ENCODE measurements at places on chromosomes 3 and 15.
A peak's percentile ranks its signal among the peaks of the same experiment; 100 is the strongest.

- no peak for DNase-seq
- H3K36me3 ChIP-seq, result no peaks in the 10 kb centered on the region
- no peaks in the 10 kb centered on the region for H3K4me1 ChIP-seq
These were observed 126.4 kb downstream of the P2RY1 start for GRCh38 chr3:152961323-152961722.

DNA sequence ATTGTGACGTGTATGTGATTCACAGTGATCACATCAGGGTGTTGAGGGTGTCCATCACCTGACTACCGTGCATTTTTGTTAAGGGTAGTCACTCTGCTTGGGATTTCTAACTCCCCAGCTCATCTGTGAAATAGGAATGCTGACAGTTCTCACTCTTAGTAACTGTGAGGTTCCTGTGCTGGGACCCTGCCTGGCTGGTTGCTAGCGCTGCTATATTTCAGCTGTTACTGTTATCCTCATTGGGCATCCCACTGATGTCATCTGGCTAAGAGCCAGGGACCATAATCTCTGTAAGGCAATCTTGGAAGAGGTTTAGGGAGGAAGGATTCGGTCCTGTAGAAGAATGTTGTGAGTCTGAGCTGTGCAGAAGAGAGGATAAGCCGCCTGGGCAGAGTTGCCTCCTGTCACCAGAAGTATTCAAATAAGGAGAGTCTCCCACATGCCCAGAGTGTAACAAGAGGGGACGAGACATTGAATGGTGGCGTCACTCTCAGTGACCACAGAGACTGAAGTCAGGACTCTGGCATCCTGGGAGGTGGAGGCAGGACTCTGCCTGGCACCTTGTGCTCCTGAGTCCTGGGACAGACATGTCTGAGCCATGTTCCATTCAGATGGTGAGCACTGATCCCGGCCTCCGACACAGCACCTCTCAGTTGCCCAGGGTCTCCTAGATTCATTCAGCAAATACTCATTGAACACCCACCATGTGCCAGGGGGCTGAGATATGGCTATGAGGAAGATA, 52.2 kb downstream of the FBLN2 start:
- no peak overlapping the region for H3K4me3 ChIP-seq
- peak; percentile 1 for DNase-seq
- no peaks in the 10 kb centered on the region for H3K4me1 ChIP-seq
- no peak overlapping the region for H3K27ac ChIP-seq
- no peaks in the 10 kb centered on the region for H3K27me3 ChIP-seq

- H3K4me1 ChIP-seq, result no peaks in the 10 kb centered on the region
- no peak overlapping the region for H3K4me3 ChIP-seq
- no peak overlapping the region for H3K27ac ChIP-seq
- H3K36me3 ChIP-seq, result no peaks in the 10 kb centered on the region
These were observed 62.3 kb downstream of the IQSEC1 start for GRCh38 chr3:13010780-13011572.

DNA sequence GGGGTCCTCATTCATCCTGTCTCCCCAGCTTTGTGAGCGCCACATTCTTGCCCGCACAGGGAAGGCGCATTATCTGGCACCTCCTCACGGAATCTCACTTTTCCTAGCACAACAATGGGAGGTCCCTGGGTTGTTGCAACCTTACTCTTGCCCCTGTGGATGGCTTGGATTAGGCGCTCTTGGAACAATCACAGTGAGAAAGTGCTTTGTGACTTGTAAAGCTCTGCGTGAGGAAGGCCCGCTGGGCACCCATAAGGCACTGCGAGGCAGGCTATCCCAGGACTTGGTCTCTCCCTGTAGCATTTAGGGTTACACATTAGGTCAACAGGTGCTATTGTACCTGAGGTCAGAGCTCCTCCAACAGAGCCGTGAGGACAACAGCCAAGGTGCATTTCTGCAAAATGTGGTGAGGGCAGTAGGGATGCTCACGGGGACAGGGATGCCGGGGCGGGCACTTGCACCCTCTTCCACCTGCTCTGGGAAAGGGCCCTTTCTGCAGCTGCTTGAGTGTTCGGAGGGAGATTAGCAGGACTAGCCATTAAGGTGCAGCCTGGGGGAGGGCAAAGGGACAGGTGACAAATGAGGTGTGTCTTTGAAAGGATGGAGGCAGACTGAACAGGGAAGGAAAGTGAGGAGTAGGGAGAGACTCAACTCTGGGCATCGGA, 13.9 kb upstream of the LRRC15 start:
- DNase-seq, result no peak
- H3K27me3 ChIP-seq, result no peaks in the 10 kb centered on the region
- H3K4me1 ChIP-seq, result no peaks in the 10 kb centered on the region
- H3K4me3 ChIP-seq, result no peak overlapping the region
- no peak overlapping the region for H3K27ac ChIP-seq

DNA sequence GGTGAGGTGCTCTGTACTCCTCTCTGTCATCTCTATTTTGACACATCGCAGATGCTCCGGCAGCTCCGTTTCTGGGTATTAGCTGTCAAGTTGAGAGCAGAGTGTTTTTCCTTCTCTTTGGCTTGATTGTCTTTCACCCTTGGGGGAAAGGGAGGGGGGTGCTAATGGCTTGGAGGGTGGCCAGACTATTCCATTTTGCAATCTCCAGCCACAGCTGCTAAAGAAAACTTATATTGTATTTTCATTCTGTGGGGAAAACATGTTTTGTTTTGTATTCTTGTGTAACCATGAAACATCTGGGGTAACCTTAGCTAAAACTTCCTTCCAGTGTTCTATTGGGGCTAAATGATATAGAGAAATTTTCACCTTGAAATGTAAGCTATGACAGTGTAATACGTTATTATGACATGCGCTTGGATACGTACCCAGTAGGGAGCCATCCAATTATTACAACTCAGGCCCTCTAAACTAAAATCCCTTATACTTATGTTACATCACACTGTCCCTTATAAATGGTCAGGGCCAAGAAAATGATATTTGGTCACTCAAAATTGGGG, 14.0 kb upstream of the LARP6 start:
- H3K4me3 ChIP-seq, result no peak overlapping the region
- H3K27ac ChIP-seq, result peak overlapping the region; percentile 10
- no peak for DNase-seq
- peaks cover 56% of the 10 kb centered on the region for H3K4me1 ChIP-seq
- H3K27me3 ChIP-seq, result no peaks in the 10 kb centered on the region

DNA sequence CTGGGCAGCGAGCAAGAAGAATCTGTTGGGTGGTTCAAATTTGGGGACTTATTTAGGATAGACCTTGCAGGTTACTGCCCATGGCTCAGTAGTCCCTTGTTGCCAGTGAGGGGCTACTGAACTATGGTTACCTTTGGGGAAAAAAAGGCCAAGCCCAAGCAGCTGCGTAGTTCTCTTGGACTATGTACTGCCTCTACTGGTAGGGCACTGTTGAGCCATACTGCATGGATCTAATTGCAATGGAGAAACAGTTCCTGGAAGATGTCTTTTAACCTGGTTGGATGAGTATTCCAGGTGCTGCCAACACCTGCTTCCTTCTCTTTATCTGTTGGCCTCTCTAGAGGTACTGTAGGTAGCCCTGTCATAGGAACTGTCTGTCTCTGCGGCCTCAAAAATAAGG, 671.9 kb upstream of the CBLB start:
- no peak overlapping the region for H3K27ac ChIP-seq
- H3K27me3 ChIP-seq, result no peaks in the 10 kb centered on the region
- H3K4me1 ChIP-seq, result no peaks in the 10 kb centered on the region
- no peak overlapping the region for H3K4me3 ChIP-seq
- H3K36me3 ChIP-seq, result no peaks in the 10 kb centered on the region
- DNase-seq, result no peak

GRCh38 chr15:69823223-69823907, 274.4 kb downstream of the TLE3 start:
- no peaks in the 10 kb centered on the region for H3K27me3 ChIP-seq
- H3K4me3 ChIP-seq, result no peak overlapping the region
- H3K4me1 ChIP-seq, result peaks cover 49% of the 10 kb centered on the region
- no peak overlapping the region for H3K27ac ChIP-seq

DNA sequence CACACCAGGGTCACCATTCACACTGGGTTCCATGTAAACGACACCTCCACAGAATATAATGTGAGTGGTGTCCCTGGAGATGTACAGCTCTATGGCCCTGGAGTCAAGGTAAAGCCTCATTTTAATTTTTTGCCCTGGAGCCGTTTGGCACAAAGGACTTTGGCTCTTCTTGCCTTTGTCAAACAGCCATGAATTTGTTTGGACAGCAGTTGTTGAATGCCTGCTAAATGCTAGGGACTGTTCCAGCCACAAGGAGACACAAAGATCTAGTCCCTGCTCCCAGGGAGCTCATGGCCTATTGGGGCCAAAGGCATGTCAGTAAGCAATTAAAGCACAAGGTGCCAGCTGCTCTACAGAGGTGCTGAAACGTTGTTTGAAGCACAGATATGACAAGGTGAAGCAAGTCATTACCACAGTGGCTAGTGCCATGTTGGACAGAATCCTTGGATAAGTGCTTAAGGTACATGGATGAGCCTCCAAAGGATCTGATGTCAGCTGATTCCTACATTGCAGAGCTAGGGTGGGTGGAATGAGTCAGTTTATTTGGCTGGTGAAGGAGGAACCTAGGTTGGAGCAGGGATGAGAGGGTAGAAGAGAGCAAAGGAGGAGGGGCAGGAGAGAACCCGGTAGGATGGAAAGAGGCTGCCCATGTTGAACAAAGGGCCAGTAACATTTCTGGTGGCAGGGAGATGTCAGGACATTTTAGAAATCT, 171.9 kb upstream of the CTDSPL start:
- no peaks in the 10 kb centered on the region for H3K27me3 ChIP-seq
- DNase-seq, result no peak

DNA sequence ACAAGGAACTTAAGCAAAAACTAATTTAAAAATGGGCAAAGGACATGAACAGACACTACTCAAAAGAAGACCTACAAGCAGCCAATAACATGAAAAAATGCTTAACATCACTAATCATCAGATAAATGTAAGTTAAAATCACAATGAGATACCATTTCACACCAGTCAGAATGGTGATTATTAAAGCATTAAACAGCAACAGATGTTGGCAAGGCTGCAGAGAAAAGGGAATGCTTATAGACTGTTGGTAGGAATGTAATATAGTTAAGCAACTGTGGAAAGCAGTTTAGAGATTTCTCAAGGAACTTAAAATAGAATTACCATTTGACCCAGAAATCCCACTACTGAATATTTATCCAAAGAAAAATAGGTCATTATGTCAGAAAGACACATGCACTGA, 482.2 kb downstream of the SQOR start:
- no peaks in the 10 kb centered on the region for H3K36me3 ChIP-seq
- H3K27ac ChIP-seq, result no peak overlapping the region
- no peak for DNase-seq
- no peaks in the 10 kb centered on the region for H3K4me1 ChIP-seq
- no peak overlapping the region for H3K4me3 ChIP-seq

- no peaks in the 10 kb centered on the region for H3K27me3 ChIP-seq
- H3K4me1 ChIP-seq, result no peaks in the 10 kb centered on the region
- no peak for DNase-seq
- no peaks in the 10 kb centered on the region for H3K36me3 ChIP-seq
These were observed 318.5 kb downstream of the GBE1 start for GRCh38 chr3:81442758-81443456.

Data from SJSA1 (cell line).